ENCODE measurements at places on chromosomes 7 and 10.

DNA sequence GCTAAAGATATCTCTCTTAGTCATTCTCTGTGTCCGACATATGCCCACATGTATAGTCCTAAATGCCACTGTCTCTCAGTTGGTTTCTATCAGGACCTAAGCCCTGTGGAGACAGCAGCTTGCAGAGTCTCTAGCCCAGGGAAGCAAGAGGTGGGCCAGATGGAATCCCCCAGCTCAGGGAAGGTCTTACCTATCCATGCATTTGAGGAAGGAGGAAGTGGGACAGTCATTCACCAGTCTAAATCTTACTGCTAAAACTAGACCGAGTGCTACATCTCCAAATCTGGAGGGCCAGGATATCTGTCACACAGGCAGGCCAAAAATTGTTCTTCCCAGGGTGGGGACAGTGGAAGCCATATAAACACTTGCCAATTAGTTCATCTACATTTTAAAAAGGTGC, 26.4 kb upstream of the HERPUD2 start:
- DNase-seq = no peak

DNA sequence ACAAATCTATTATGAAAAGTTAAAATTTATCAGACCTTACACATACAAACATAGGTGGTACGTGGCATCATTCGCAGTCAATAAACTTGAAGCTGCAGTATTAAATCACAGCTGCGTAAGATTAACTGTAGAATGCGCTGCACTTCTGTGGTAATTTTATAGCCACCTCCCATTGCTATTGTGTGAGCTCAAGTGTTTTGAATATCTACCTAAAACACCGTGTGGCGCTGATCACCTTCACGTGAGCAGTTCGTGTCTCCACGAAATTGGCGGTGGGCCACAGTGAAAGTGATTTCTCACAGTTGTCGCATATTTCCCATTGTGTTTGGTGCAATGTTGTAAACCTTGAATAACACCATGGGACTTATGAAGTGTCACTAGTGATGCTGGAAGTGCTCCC, 102.8 kb downstream of the PLPP4 start:
- no peak for DNase-seq

GRCh38 chr7:119888251-119888650, 384.7 kb upstream of the KCND2 start:
- no peak for DNase-seq

GRCh38 chr7:117402109-117402508, 25.2 kb downstream of the ASZ1 start:
- no peak for DNase-seq

DNA sequence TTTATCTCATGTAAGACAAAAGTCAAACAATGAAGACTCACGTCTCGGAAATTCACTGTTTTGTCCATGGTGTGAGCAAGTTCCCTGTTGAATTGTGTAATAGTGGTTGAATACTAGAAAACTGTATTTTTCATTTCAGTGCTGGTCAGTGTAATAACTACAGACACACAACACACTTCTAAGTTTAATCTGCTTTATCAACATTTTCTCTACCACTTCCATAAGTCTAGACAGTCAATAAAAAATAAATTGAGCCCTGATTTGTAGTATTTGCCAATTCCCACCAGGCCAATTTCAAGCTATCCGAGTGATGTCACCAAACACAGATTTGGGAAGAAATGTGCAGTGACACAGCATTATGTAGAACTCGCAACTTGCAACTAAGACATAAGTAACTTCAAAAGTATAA, 81.9 kb downstream of the GPR141 start:
- DNase-seq = no peak

GRCh38 chr7:8480527-8480926, 47.1 kb downstream of the NXPH1 start:
- no peak for DNase-seq

- no peak for DNase-seq
Observed at GRCh38 chr7:134480730-134481129, 21.8 kb upstream of the AKR1B1 start.

DNA sequence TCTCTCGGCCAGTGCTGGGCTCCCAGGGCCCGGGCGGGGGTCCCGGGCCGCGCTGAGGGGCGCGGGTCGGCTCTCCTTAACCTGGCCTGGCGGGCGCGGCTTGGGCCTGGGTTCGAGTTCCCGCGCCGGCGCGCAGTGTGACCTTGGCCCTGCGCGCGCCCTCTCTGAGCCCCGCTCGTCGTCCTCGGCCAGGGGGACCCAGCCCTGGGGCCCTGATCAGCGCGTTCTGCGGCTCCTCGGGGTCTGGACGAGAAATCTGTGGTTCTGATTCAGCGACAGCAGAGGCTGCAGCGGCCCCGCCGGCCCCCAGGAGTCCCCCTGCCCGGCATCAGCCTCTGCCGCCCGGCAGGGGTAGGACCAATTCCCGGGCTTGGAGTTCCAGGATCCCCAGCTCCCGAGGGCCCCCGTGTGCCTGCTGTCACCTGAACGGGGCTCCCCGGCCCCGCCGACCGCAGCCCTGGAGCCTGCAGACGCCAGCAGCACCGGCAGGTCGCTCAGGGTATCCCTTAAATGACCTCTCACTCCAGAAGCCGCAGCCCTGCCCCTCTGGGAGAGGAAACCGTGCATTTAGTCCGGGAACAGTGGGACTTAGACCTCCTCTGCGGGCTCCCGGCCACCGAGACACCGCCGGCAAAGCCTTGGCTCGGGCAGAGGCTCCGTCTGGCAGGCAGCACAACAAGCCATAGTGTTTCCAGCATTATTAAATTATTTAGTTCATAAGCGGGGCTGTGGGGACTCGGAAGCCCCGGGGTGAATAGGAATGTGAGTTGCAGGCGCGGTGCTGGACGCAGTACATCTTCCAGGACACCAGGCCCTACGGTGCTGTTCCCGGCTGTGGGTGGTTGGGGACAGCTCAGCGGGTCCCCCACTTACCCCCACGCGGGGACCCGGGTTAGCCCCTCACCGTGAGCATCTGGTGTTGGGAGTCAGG, 572 bp downstream of the CHST12 start:
- no peak for DNase-seq

GRCh38 chr7:27189997-27190748, 5.1 kb upstream of the HOXA11 start:
- no peak for DNase-seq

GRCh38 chr7:51071427-51071826, 245.2 kb downstream of the COBL start:
- no peak for DNase-seq

- no peak for DNase-seq
Observed at GRCh38 chr7:2044883-2045471, 187.8 kb downstream of the MAD1L1 start.

- DNase-seq = no peak
Observed at GRCh38 chr7:101598986-101599771, 29.9 kb downstream of the MYL10 start.

DNA sequence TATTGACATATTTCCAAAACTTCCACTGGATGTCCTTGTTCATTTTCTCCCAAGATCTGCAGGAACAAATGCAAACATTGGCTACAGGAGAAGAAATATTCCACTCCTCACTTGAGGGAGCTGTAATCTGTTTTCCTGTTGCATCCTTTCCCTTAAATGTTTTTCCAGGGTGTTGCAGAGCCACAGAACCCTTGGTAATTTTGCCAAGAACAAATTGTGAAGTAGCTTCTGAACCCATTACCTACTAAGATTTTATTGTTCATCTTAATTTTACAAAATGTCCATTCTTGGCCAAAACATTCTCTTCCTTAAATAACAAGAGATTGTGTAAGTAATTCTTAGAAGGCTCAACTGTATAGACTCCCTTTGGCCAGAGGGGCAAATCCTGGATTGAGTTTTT, 177.0 kb downstream of the GNAT3 start:
- DNase-seq = no peak

GRCh38 chr7:53001221-53001620, 34.2 kb upstream of the POM121L12 start:
- no peak for DNase-seq

GRCh38 chr10:62844280-62845011, 28.3 kb upstream of the EGR2 start:
- no peak for DNase-seq

GRCh38 chr7:27872356-27873275, 132.7 kb downstream of the TAX1BP1 start:
- DNase-seq = no peak

DNA sequence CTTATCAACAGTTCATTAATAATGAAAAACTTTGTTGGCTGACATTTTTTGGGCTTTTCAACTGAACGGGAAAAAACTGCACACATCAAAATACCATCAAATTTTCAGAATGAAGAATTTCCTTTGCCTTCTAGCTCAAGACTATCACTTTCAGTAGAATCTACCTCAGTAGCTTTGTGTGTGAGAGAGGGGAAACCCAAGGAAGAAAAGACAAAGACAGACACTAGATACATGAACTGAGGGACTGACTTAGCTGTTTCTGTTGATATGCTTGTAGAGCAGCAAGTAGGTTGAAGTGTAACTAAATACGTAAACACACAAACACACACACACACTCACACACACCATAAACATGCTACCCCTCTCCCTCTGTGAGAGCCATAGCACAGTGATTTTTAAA, 257.1 kb downstream of the CDK14 start:
- DNase-seq = no peak

GRCh38 chr7:80637911-80638765, at the start of gene CD36:
CD36 (plus strand) TSS chr7:80638642; CDS start chr7:80646741, 8,099 bp downstream.
- DNase-seq = no peak

GRCh38 chr7:55019691-55020465, 1.1 kb downstream of the EGFR start:
- DNase-seq = no peak

GRCh38 chr10:6478722-6479121, 101.4 kb downstream of the PRKCQ start:
- DNase-seq = no peak

DNA sequence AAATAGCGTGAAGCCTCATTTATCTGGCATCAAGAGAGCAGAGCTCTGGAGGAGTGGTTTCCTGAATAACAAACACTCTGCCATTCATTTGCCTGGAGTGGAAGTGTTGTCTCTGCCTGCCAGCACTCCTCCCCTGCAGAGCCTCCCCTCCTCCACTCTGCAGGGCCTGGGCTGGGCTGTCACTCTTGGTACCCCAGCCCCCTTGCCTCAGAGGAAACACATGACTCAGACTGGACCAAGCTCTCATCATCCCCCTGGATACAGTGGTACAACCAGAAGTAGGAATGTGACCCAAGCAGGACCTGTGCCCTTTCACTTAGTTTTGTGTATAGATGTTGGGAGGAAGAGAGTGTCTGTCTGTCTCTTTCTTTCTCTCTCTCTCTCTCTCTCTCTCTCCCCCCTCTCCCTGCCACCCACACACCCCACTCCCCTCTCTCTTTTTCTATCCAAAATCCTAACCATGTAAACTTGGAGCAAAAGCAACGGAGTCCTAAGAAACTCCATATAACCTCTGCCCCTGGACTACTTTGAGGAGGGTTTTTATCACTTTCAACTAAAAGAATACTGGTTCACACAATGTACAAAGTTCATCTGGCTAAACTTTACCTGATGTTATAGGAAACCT, 43.9 kb downstream of the DOCK4 start:
- peak; percentile 84 for DNase-seq

- DNase-seq = no peak
Observed at GRCh38 chr7:32319012-32319382, 171.2 kb downstream of the LSM5 start.

DNA sequence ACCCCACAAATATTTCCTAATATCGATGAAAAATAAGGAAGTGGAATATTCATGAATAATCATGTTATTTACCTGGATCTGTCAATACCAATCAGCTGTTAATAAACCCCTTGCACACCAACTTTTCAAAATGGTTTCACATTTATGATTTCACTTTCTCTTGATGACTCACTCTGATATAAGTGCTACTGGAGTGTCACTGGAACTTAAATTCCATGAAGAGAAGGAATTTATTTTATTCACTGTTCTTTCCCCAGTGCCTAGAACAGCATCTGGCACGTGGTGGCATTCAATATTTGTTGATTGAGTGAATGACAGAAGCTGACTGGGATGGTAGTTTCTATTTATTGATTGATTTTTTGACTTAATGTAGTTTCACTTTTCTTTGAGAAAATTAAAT, 3.5 kb upstream of the ENO4 start:
- DNase-seq = no peak

- no peak for DNase-seq
Observed at GRCh38 chr7:1842321-1843221, 172.5 kb downstream of the ELFN1 start.

- peak; percentile 78 for DNase-seq
Observed at GRCh38 chr7:69564454-69565417, 33.5 kb upstream of the AUTS2 start.

- no peak for DNase-seq
Observed at GRCh38 chr7:73882047-73882402, 21.1 kb downstream of the TMEM270 start.

DNA sequence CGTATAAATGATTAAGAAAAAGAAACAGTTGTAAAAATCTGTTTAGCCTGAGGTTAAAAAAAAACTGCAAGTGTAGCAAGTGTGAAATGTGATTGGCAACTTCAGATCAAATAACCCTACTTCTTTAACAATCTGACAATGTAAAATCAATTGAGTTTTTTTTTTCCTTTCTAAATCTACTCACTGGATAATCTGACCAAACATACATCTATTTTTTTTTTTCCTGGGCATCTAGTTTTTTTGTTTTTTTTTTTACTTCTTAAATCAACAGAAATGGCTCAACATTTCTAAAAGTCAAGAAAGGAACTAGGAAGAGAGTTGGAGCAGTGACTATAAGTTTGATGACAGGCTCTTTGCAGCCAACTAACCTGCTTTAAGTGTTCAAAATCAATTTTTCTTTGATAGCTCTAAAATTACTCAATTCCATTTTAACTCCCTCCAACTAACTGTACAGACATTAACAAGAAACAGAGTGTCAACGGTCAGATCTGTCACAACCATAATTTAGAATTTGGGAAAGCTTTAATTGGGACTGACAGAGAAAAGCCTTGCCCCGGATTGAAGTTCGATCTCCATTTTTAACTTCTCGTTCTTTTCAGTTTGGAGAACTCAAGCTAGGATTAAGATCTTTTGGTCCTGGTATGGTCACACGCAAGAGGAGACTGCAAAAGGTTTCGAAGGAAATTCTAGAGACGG, 1.2 kb downstream of the ARL3 start:
- no peak for DNase-seq

DNA sequence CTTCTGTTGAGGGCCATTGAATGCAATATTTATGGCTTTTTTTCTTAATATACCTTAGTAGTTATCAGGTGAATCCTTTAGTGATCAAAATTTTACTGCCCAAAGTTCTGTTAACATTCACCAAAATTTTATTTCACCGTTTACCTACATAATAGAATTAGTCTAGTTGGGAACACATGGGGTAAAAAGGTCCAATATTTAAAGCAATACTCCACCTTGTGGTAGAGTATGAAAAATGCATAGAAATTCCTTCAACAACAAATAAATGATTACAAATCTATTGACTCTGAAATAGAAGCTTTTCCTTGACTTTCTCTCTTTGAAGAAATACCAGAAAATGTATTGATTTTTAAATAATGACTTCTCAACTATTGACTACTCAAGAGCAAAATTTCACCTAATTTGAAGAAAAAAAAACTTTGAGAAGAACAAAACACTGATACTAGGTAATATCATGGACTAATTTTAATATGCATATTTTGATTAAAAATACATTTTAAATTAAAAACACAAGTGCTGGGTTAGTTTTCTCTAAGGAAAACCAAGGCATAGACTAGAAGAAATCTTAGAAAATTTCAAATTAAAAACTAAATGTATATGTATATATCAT, 43.3 kb downstream of the POLR1F start:
- DNase-seq = peak; percentile 18

GRCh38 chr10:30182191-30183054, 123.0 kb upstream of the JCAD start:
- no peak for DNase-seq

GRCh38 chr7:40749877-40750276, 615.1 kb downstream of the SUGCT start:
- DNase-seq = no peak

- DNase-seq = no peak
Observed at GRCh38 chr10:70306181-70306705, 22.4 kb upstream of the NPFFR1 start.

All from NCI-H2029 treated with DMSO at 0.1 percent for 48 hours (cell line).